ENCODE measurements at places on chromosomes 11 and 22.

DNA sequence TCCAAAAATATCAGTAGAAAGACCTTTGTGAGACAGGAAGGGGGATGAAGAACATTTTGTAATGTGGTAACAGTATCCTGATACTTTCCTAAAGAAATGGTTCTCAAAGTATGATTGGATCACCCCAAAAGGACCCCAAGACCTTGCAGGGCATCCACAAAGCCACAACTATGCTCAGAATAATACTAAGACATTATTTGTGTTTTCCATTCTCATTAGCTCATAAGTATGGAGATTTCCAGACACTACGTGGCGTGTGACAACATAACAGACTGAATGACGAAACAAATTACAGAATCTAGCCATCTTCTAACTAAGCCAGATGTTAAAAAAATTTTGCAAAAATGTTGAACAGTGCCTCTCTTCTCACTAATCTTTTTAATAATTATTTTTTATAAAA is 24.9 kb downstream of the CHEK2 start:
- no peak for DNase-seq

DNA sequence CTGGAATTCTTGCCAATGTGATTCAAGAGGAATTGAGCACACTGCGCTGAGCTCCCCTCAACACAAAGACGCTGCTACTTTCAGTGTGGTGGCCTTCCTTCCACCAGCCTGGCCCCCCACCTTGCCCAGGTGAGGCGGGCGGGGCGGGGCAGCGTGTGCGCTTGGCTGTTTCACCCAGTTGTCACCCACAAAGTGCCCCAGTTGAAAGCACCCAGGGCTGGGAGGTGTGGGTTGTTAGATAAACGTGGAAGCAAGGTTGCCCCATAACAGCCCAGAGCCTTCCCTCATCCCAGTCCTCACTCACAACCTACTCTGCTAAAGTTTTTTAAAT is 43.1 kb downstream of the CACNG2 start:
- DNase-seq, result no peak

GRCh38 chr22:19385221-19385906 is 46.2 kb downstream of the HIRA start:
- no peak for DNase-seq

- no peak for DNase-seq
Observed at GRCh38 chr11:75762885-75763284, 5.7 kb upstream of the DGAT2 start.

DNA sequence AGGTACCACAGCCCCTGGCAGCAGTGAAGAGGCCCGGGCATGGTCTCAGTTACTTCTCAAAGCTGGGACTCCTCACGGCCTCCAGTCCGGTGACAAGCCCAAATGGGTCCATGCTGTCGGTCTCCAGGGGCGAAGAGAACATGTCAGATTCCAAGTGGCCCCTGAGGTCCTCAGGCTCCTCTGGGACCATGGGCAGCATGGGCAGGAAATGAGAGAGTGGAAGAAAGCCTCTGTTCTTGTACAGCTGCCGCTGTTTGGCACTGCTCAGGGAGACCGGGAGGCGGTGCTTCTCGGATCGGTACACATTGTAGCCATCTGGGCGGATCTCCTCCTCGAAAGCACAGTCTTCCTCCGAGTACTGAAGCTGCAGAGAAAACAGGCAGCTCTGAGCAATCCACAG is 4.6 kb downstream of the FGF19 start:
- DNase-seq, result no peak

DNA sequence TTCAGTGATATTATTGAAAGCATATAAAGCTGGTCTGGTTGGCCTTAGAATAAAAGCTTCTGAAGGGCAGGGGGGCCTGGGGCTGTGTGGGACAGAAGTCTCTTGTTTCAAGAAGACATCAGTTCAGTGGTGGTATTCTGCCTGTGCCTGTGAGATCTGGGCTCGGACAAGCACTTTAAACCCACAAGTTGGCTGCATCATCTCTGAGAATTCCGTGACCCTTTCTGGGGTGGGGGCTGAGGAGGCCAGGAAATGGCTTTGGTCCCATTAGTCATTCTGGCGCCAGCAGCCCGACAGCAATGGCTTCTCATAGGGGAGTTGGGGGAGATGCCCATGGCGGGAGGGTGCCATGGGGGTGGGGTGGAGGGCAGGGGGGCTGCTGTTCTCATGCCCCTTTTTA is 104.1 kb downstream of the PKNOX2 start:
- no peak for DNase-seq

GRCh38 chr22:48517039-48518030 is 1310.3 kb downstream of the BRD1 start:
- no peak for DNase-seq

DNA sequence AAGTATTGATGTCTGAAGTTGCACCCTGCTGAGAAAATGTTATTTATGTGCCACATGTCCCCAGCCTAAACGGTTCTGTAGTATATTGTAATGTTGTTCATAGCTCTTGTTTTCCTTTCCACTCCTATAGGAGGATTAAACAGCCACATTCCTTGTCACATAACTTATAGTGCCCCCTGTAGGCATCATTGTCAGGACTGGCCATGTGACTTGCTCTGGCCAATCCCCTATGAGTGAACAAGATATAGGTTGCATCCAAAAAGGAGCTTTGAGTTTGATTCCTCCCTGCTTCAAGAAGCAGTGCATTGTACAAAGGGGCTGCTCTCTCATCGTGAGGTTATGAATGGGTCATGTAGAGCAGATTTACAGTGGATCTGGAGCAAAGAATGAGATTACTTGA is 717.6 kb upstream of the ANO5 start:
- no peak for DNase-seq

GRCh38 chr11:110468121-110468520 is 38.4 kb downstream of the FDX1 start:
- DNase-seq, result no peak

DNA sequence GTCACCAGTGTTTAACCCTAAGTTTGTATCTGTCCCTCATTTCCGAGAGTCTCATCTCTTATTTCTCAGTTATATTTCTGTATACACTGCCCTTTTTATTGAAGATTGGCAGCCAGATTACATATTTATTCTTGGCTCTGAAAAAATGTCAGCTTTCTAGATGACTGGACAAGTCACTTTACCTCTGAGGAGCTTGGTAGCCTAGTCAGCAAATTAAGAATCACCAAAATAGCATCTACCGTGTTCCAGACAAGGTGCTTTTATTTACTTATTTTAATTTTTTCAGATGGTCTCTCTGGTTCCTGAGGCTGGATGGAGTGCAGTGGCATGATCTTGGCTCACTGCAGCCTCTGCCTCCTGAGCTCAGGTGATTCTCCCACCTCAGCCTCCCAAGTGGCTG is 5.6 kb upstream of the RBM4 start:
- DNase-seq, result no peak

GRCh38 chr11:96215826-96216225 is 127.2 kb downstream of the MAML2 start:
- DNase-seq, result no peak

DNA sequence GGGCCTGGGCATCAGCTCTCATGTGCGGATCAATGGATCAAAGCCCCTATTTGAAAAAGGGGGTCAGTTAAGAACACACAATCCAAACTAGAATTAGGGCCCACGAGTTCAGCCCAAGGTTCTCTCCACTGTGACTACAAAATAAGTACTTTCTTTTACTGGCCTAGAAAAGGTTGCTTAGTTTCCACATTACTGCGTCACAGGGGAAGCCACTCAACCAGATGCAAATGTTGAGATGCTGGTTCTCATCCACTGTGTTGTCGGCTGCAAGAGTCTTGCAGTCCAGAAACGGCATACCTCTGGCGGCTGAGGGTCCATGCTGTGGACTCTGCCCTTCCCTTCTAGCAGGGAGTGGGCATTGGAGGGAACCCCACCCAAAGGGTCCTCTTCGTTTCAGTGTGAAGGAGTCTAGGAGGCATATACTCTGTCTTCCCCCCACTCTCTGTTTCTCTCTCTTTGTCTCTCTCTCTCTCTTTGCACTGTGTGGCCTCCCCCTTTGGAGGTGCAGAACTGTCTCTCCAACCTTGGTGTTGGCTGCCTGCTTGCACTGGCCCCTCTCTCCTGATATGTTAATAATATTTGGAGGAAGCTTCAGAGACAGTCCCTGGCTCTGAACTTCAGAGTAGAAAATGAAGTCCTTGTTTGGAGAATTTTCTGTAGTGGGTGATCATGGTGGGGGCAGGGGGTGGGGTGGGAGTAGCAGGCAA is 99.0 kb upstream of the NNMT start:
- no peak for DNase-seq

- DNase-seq, result no peak
Observed at GRCh38 chr22:27629908-27630673, 171.5 kb downstream of the MN1 start.
